ENCODE measurements at places on chromosomes 7 and 10.

DNA sequence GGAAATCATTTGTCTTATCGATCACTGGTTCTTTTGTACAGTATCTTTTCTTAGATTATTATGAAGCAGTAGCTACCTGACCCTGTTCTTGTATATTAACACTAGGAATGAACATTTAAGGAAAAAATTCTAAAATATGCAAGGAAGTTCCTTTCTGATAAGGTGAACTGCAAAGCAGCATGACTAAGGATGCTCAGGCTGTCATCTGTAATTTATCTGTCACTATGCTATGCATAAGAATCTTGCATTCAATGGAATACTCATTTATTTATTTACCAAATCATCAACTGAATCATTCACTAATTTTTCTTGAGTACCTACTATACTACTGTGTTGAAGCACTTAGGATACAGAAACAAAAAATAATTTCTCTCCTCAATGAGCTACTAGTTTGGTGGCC, 5.8 kb downstream of the GSDME start:
- DNase-seq, result no peak

- no peak for DNase-seq
Measured at GRCh38 chr10:74926791-74927585, 100.6 kb downstream of the KAT6B start.

DNA sequence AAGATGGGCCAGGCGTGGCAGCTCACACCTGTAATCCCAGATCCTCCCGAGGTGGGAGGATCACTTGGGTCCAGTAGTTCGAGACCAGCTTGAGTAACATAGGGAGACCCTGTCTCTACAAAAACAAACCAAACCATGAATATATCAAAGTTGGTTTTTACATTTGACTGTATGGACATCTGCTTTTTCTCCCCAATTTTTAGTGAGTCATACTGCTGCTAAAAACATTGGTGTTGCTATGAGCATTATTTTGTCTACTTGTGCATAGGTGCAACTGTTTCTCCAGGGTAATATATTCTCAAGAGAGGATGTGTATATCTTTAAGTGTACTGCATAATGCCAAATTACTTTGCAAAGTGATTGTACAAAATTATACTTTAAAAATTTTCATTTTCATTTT, 769 bp upstream of the TMEM248 start:
- DNase-seq, result no peak

DNA sequence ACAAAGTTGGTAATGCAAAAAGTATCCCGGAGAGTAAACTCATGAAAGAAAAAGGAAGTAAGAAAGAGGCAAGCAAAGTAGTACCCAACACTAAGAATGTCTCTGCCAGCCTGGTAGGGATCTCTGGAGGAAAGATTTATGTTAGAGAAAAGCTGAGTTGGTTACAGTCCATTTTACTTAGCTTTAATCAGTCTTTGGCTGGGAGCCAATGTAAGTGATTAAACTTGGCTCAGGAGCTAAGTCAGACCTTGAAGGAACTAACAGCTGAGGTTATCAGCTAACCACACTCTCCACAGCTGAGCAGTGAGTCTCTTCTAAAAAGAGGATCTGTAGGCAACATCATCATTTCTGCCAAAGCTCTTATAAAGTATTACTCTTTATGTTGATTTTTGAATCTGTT, 148.0 kb downstream of the ANKRD7 start:
- no peak for DNase-seq

DNA sequence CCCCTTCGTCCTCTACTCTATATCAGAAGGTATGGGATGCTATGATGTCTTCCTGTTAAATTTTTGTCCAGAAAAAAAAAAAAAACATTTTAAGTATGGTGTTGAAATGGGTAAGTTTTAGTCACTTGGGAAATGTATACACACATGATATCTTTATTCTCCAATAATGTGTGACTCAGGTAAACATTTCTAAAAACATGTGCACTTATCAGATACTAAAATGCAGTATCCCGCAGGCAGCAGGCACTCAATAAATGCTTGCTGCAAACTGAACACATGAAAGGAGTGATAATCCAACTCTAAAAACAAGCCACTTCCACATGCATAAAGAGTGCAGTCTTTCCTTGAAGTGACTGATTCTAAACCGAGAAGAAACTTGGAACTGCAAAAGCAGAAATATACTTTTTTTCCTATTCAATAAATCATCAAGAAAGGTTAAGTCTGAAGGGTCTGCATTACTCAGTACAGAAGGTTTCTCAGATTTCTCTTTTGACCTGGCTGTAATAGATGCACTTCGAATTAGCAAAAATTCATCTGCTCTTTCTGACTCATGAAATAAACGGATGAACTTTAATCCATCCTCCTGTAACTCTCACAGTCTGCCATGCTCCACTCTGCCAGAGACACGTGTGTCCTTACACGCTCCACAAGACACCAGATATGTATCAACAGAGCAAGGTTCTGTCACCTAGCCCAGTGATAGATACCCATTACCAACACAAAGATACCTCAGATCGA, 84.0 kb downstream of the HIPK2 start:
- no peak for DNase-seq

DNA sequence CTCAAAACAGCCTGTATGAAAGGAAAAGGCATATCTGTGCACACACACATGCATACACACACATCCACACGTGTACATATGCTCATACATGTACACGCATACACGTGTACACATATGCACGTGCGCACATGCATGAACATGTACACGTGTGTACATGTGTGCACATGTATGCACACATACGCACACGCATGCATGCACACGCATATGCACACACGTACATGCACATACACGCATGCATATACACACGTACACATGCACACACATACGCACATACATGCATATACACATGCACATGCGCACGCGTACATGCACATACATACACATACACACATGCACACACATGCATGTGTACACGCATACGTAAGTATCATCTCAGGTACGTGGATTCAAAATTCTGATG, 19.4 kb downstream of the DIP2C start:
- no peak for DNase-seq

- no peak for DNase-seq
Measured at GRCh38 chr10:74081192-74081803, 69.3 kb downstream of the AP3M1 start.

- no peak for DNase-seq
Measured at GRCh38 chr7:1053002-1053411, 8.7 kb downstream of the GPR146 start.

- no peak for DNase-seq
Measured at GRCh38 chr7:118184565-118184940, 589 bp downstream of the LSM8 start.

DNA sequence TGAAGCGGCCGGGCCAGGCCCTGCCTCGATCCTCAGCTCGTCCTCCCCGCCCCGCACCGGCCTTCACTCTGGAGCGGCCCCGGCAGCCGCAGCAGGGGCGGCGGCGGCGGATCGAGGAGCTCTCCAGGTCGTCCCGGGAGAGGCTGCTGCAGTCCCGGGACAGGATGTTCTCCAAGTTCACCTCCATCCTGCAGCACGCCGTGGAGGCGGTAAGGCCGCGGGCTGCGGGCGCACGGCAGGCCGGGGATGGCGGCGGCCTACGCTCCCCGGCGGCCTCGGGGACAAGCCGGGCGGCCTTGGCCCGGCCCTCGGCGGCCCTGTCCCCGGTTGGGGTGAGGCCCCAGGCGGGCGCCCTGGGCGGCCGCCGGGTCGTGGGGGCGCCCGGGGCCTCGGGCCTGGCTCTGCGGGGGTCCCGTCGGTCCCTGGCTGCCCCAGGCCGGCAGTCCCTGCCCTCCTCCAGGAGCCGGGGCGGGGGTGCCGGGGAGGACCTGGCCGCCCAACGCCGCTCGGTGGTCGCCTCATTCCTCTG, 399 bp downstream of the FHIP2A start:
- DNase-seq, result peak; percentile 42

DNA sequence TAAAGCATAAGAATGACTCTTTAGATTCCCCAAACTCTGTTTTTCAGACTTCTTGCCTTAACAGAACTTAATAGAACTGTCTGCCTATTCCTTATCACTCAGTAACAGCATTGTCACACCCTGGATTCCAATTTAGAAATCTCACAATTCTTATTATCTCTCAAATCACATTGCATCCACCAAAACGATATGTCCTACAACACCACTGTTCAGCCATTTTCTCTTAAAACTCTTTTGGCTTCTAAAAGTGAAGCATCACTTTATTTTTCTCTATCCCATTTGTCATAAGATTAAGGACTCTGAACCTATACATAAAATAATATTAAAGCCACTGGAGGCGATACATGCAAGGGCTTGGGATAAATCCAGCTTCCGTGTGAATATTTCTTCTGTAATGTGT, 1.2 kb upstream of the CPED1 start:
- DNase-seq, result no peak

- no peak for DNase-seq
Measured at GRCh38 chr10:116024271-116024878, 248.6 kb downstream of the GFRA1 start.

- DNase-seq, result no peak
Measured at GRCh38 chr7:77786018-77786417, 12.2 kb downstream of the TMEM60 start.

- no peak for DNase-seq
Measured at GRCh38 chr7:1140476-1141104, 19.4 kb downstream of the ZFAND2A start.

GRCh38 chr10:103549349-103549685, 55.8 kb downstream of the NEURL1 start:
- no peak for DNase-seq

DNA sequence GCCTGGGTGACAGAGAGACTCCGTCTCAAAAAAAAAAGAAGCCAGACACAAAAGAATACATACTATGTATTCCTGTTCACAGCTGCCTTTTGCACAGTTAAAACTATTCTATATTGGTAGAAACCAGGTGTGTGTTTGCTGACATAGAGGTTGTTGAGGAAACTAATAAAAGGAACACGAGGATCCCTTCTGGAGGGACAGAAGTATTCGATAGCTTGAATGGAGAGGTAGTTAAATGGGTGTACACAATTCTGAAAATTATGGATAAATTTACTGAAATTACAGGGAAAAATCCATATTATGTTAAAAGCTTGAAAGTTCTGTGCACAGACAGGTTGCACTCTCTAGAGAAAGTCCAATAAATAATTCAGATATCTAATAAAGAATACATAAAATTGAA, 71.5 kb downstream of the CUBN start:
- DNase-seq, result no peak

DNA sequence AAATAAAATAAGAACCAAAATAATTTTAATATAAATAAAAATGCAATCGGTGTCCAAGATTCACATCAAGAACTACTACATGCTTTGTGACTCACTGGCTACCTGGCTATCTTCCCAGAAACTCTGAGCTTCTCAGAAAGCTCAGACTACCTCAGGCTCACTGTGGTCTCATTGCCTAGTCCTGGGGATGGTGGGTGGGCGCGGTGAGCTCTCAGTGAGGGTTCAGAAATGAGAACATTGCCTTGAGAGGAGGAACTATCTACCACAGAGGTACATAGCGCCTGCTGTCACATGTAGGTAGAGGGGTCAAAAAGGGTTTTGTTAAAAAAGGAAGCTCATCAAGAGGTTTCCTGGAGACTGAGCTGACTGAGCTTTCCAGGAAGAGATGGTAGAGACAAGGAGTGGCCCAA, 108.0 kb downstream of the WDFY4 start:
- DNase-seq, result no peak

DNA sequence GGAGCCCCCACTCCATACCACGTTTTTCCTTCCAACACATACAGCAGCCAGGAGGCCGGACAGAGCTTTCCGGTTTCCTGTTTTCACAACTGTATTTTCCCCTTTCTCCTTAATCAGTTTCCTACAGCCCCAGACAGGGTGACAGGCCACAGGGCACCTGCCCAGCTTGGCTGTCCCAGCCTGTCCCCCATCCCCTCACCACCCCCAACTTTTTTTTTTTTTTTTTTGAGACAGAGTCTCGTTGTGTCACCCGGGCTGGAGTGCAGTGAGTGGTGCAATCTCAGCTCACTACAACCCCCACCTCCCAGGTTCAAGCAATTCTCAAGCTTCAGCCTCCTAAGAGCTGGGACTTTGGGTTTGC, 10.3 kb upstream of the HSPB1 start:
- no peak for DNase-seq

DNA sequence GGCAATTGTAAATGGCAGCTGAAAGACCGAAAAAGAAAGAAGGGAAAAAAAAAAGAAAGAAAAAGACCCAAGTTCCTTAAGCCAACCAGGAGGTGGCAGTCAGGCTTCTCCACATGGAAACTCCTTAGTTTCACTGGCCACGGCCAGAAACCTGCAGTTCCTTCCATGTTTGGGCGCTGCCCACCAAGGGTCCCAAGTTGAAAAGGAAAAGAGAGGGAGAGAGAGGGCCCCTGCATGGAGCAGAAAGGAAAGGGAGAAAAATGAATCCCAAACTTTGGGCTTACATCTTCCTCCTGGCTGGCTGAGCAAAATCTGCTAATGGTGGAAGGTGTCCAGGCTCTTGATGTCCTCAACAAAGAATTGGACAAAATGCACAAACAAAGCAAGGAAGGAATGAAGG, 31.8 kb upstream of the ABCA13 start:
- DNase-seq, result no peak

- no peak for DNase-seq
Measured at GRCh38 chr10:72810976-72811375, 82.6 kb upstream of the OIT3 start.

GRCh38 chr10:128130051-128130450, 3.8 kb upstream of the MKI67 start:
- no peak for DNase-seq

DNA sequence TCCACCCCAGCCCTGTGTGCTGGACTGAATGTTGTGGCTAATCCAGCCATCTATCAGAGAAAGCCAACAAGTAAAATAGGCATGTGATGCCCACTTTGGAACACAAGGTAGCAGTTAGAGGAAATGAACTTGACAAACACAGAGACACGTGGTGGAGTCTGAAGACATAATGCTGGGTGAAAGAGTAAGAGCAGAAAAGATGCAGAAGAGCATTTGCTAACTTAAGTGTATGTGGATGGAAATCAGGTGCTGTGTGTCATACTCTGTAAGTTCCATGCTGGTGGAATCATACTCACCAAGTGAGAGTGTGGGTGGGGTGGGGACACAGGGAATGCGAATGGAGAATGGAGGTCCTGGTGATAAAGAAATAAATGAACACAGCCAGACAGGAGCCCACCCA, 22.8 kb downstream of the WDFY4 start:
- no peak for DNase-seq

- no peak for DNase-seq
Measured at GRCh38 chr7:113548137-113548536, 370.7 kb downstream of the PPP1R3A start.

- no peak for DNase-seq
Measured at GRCh38 chr10:97024168-97025073, 161.3 kb downstream of the SLIT1 start.

GRCh38 chr7:112076324-112076723, 129.9 kb downstream of the DOCK4 start:
- no peak for DNase-seq

GRCh38 chr7:14321947-14322346, 332.5 kb upstream of the ETV1 start:
- DNase-seq, result no peak

DNA sequence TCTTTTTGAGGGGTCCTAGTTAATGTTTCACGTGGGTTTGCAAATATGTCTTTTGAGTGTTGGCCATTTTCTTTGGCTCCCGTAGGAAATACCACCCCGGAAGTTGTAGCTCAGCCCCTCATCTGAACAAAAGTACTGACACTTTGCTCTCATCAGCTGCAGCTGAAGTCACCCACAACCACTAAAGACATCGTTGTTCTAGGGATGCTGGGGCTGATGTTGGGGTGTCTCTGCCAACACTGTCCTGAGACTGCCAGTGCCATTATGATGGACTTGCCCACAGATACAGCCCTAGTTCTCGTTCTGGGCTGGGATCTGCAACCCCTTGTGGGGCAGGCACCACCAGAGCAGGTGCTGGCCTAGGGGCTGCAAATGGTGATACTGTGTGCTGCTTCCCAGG, 82.6 kb upstream of the ARHGAP21 start:
- DNase-seq, result no peak

GRCh38 chr7:120950539-120951308, at the start of gene ING3:
Gene ING3, plus strand, starts transcription at chr7:120950777. Its CDS starts 120 bp downstream, at chr7:120950897.
- DNase-seq, result peak; percentile 88
